ENCODE measurements at places on chromosomes 5 and 9.

GRCh38 chr5:116939641-116940040, 365.0 kb upstream of the SEMA6A start:
- no peak for DNase-seq

DNA sequence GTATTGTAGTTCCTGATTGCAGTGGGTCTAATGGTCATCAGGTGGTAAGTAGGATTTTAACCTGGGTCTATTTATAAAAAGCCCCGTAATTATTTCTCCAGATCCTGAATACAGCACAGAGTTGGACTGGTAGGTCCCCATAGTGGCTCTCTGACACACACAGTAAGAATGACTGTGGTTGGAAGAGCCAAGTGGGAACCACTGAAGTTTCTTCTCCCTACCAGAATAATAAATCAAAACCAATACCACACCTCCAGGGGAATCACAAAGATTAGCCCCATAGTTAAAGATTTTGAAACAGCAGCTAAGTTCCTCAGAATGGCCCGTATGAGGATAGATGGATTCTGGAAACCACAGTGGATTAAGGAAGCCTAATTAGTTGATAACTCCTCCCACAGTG, 68.4 kb upstream of the ZFR start:
- DNase-seq: no peak

- DNase-seq: no peak
Measured at GRCh38 chr5:80249901-80250300, 5.9 kb downstream of the SERINC5 start.

- no peak for DNase-seq
Measured at GRCh38 chr5:150070821-150071220, 15.5 kb downstream of the CSF1R start.

GRCh38 chr9:96381125-96381524, 2.4 kb downstream of the SLC35D2 start:
- DNase-seq: no peak

DNA sequence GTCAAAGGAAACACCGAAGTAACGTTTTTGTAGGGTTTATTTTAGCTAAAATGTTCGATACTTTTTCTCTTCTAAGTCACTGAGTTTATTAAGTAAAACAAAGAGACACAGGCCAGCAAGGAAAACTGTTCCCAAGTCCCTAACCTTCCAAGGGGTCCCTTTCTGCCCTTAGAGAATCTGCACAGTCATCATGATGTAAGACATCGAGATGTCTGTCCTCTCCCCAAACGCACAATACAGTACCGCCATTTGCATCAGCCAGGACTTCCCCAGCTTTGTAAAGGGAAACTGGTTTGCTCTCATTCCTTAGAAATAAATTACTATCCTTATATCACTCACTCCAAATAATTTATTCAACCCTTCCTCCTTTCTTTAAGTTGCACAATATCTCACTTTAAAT, 89.3 kb downstream of the MARCHF11 start:
- DNase-seq: no peak

DNA sequence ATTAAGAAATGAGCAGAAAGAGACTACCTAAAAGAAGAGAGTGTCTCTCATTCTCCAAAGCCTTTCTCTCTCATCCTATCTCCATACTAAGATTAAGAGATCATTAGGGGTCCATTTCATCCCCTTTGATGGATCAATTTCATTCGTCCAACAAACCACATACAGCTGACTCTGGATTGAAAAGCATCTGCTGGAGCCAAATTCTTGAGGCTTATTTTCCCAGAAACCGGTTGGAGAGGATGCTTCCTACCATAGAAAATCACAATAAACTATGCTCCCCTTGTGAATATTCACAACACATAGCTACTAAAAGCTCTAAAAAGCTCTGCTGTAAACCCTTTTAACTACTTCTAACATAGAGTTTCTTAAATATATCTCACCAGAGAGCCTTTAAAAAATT, 755.0 kb upstream of the ZNF608 start:
- DNase-seq: no peak

DNA sequence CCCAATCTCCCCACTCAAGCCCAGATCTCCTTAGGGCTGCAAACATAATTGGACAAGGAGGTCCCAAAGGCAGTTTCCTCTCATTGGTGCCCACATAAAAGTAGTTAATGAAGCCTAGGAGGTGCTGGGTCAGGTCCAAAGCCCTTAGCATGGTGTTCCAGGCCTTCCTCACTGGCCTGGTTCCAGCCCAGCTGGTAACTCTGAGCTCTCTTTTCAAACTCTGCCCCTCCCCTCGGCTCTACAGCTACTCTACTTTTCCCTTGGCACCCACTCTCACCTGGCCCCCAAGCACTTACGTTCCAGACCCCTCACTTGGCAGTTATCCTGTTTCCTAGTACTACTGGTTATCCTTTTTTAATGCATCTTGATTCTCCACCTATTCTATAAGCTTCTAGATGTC, 9.9 kb downstream of the SEPTIN8 start:
- no peak for DNase-seq

DNA sequence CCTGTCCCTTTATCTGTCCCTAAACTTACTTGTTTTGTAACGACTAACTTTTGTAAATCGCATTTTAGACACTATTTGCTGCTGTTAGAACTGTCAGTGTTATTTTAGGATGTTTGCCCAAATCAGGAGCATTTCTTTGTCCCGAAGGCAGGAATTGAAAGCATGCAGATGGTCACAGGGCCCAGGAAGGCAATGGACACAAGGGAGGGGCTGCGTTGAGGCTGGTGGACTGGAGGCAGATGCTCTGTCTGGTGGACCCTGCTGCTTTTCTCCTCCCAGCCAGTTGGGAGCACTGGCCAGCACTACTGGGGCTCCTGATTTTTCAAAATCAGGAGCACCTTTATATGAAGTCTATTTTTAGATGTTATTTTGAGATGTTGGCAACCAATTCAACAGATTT, 31.7 kb downstream of the DOCK2 start:
- DNase-seq: no peak
